ENCODE measurements at places on chromosomes 2 and 18.

DNA sequence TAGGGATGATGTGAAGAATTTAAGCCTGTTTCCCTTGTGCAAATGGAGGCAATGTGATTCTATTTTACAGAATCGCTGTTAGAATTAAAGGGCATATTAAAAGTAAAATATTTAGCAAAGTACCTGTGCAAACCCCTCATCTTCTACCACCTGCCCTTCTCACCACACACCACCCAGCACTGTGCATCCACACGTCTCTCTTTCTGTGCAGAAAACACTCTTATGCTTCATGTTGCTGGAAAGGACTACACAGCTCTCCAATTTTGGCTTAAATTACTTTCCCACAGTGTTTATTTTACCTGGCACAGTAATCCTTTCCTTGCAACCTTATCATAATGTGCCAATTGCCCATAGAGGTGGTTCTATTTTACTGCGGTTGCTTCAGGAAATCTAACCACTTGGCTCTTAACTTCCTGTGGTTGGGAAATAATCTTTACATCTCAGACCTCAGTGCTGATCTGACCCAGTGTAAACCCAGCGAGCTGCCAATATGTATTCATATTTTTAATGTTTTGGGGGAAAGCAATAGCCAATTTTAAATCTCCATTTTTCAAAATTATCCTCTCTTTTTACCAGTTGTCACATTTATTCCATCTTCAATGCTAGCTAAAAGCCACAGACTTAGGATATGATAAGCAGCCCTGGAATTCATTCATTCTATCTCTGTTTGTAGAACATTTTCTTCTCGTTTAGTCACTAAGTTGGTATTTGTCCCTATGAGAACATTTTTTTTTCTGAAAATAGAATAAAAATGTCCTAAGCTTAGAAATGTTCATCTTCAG lies 250.9 kb downstream of the DSEL start:
- DNase-seq: no peak

GRCh38 chr2:15711126-15711860 lies 119.6 kb downstream of the DDX1 start:
- no peak for DNase-seq

- no peak for DNase-seq
Observed at GRCh38 chr2:51258301-51258700, 226.4 kb upstream of the NRXN1 start.

- no peak for DNase-seq
Observed at GRCh38 chr2:122883849-122884248, 1128.4 kb downstream of the TSN start.

GRCh38 chr2:45898819-45899218 lies 247.3 kb downstream of the PRKCE start:
- no peak for DNase-seq
